ENCODE measurements at places on chromosomes 2 and 18.

DNA sequence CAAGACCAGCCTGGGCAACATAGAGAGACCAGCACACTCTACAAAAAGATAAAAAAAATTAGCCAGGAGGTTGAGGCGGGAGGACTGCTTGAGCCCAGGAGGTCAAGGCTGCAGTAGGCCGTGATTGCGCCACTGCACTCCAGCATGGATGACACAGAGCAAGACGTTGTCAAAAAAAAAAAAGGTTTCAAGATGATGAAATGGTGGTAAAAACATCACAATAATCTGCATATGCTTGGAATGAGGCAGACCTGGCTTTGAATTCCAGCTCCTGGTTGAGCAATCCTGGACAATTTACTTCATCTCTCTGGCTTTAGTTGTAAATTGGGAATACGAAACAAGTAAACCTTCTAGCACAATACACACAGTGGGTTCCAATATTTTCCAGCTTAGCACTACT lies 24.1 kb downstream of the USP40 start:
- DNase-seq: no peak

DNA sequence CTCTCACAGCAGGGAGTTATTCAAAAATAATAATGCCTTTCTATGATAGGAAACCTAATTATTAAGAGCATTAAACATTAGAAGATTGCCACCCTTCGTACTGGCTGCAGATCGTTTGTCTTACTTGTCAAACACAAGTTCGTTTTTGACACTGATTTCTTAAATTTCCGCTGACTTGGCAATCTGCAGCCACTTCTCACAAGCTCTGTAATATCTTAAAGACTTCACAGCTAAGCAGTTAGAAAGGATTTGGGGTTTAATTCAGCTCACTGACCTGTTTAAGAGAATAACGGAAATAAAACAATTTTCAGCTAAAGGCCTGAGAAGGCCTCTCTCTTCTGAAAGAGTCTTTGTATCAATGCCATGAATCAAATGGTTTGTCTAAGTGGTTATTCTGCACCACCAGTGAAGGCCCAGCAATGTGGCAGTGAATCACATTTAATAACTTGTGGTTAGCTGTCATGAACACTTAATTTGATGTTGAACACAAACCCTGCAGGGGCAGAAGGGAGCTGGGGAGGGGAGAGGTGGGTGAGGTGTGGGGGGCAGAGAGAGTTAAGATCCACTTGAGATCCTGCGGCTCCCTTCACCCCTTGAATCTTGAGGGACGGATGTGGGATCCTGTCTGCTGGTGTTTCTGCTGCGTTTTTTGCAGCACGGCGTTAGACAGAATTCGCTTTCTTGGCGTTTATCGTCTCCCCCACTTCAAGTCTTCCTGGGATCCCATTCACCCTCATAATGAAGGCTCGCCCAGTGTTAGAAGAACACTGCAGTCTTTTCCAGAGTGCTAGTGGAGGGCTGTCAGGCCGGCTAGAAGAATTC lies 145.4 kb upstream of the SATB2 start:
- DNase-seq: no peak

GRCh38 chr18:51753365-51754057 lies 556.0 kb upstream of the MEX3C start:
- no peak for DNase-seq

DNA sequence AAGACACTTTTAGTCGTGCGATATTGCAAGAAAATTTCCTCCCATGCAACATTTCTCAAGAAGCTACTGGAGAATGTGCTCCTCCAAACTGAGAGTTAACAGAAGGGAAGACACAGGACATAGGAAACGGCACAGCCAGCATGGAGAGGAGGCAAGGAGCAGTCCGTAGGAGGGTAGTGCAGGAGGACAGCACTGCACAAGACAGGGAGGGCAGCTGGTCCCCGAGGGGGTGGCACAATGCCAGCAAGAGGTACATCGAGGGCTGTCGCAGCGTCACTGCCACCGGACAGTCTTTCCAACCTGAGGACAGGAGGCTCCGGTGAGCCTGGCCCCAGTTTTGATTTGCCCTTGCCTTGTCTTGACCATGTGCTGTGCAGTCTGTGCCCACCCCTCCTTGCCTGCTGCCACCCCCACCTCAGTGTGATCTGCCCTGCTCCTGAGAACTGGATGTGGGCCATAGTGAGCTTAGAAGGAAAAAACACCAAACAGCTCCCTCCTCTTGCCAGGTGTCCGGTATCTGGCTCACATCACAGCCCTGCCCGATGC lies 81.6 kb upstream of the LAPTM4A start:
- DNase-seq: no peak

- no peak for DNase-seq
Observed at GRCh38 chr2:226496273-226496550, 303.4 kb downstream of the IRS1 start.

DNA sequence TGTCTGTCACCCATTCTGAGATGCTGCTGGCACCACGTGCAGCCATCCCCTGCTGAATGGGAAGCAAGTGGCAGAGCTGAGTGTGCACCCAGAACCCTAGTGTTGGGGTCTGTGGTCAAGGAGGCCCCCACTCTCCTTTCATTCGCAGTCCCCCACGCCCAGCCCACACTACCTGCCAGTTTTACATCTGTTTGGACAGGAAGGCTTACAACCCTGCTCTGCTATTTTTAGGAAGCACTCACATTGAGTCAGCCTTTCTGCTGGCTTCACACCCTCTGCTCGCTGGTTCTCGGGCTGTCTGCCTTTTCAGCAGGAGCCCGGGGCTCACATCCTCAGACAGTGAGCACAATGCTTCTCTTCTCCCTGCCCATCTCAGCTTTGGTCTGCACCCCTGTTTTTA lies 10.7 kb upstream of the ADCY3 start:
- DNase-seq: no peak

DNA sequence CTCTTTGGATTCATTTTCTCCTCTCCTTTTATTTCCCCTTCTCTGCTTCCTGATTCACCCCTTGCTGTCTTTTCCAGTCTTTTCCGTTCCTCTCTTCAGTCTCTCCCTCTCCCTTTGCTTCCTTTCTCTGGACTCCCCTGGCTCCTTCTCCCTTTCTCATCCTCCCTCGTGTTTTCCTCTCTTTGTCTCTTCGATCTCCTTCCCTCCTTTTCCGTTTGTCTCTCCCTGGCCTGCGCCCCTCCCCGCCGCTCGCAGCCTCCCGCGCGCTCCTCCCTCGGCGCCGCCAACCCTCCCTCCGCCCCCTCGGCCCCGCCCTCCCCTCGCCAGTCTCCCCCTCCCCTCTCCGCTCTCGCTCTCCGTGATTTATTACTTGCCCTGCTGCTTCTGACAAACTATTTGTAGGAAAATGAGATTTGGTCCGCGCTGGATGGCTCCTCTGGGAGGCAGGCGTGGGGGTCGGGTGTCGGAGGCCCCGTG lies 46.0 kb upstream of the PAX8 start:
- DNase-seq: no peak

DNA sequence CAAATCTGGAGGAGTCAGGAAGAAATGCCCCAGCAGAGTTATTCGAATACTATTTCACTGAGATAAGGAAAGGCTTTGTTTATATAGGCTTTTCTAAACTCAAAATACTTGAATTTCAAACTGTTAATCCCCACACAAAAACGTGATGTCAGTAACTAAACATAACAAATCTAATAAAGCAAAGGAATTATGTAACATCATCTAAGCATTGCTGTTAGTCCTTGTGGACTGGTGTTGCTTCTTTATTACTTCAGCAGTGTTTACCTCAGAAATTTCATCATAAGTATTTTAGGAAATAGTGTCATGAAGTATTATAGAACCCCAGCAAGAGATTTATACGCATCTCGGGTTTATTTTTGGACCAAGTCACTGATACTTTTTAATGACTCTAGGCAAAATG lies 19.7 kb upstream of the SANBR start:
- no peak for DNase-seq

DNA sequence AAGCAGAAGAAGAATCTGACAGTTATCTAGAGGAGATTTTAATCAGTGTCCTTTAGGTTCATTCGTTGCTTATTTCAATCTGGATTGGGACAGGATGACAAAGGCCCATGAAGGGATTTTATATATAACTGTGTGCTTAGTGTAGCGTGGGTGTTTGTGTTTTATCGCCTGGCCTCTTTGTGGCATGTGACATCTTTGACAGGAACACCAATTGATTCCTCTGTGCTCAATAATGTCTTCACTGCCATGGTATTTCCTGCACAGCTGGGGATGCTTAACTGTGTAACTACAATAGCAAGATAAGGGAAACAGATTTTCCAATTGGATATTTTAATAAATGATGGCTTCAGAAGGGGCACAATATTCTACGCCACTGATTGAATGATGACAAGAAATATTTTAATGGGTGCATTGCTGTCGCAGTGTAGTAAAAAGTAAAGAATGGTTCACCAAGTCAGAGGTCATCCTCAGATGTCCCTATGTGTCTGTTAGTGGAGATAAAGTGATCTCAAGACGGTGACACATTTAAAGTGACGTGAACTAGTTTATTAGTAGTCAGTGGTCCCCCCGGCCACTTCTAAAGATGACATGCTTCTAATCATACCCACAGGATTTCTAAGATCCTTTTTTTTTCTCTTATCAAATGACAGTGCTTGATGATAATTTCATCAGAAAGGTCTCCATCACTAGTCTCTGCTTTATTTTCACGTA lies 160.4 kb downstream of the AGAP1 start:
- no peak for DNase-seq

DNA sequence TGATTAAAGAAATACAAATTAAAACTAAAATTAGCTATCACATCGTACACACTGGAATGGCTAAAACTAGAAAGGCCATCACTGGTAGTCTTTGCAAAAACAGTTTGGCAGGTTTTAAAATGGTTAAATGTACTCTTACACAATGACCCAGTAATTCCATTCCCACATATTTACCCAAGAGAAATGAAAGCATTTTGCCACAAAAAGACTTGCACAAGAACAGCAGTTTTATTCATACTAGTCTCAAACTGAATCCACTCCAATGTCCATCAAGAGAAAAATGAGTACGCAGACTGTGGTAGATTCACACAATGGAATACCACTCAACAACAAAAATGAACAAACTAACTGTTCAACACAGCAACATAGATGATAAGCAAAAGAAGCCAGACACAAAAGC lies 29.1 kb downstream of the SP140L start:
- DNase-seq: no peak

DNA sequence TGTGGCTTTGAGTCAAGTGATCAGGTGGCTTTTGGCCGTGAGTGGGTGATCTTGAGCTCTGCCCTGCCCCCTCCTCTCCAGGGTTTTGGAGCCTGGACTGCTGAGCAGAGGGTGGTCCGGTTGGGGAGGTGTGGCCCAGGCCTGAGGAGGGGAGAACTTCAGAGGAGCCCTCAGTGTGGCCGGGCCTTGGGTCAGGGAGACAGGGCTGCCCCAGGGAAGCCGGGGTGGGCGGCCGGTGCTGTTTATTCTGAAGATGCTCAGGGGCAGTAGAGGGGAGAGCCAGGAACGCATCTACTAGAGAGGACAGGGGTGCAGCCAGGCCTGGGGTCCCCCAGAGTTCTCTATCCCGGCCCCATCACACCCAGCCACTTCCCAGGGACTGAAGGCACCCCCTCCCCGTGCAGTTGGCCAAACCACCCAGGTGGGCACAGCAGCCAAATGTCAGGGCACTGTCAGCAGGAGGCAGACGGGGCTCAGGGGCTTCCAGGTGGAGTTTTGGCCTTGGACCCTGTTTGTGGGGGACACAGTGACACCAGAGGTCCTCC lies 963 bp downstream of the ERFE start:
- no peak for DNase-seq

- no peak for DNase-seq
Observed at GRCh38 chr18:56568986-56569385, 69.4 kb downstream of the TXNL1 start.

DNA sequence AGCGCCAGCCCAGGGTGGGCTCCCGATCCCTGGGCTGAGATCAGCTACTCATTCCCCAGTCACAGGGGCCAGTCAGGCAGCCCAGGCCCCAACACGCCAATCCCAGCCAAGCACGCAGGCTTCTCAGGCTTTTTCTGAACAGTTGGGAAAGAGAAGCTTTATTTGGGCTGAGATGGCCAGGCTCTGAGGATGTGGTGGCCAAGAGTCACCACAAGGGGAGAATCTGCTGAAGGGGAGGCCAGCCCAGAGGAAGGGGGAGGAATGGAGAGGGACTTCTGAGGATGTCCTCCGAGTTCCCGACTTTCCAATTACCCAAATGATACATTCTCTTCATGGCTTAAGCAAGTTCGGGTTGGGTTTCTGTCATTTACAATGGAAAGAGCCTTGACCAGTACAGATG lies 2.8 kb upstream of the DIPK1C start:
- no peak for DNase-seq

- no peak for DNase-seq
Observed at GRCh38 chr2:233213011-233213410, 38.5 kb upstream of the ATG16L1 start.

DNA sequence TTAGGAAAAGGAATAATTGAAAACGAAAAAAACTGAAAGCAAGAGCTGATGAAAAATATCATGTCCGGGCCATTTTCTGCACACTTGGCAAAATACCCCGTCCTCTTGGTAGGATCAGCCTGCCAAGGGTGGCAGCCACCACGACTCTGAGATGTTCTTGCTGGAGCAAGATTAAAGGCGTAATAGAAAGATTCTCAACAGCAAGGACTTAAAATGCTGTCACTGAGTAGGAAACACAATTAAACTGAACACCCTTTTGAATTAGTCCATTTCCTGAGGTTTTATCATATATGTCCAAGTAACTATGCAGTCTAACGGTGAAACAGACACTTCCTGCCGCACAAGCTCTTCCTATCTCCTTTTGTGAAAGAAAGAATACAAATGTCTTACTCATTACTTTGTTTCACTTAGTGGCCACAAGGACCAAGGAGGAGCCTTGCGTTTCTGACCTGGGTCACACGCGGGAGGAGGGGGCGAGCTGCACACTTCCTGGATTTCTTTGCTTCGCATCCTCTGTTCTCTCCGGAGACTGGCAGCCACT lies 222.7 kb downstream of the PIEZO2 start:
- no peak for DNase-seq

- no peak for DNase-seq
Observed at GRCh38 chr18:58288921-58289797, 245.1 kb downstream of the NEDD4L start.

GRCh38 chr2:177430411-177430810 lies 37.8 kb downstream of the AGPS start:
- no peak for DNase-seq

GRCh38 chr2:224850081-224850480 lies 133.9 kb upstream of the CCDC195 start:
- DNase-seq: no peak

Data from activated CD8-positive, alpha-beta memory T cell treated with anti-CD3 and anti-CD28 coated beads for 48 hours (primary cell).